ENCODE measurements at places on chromosomes 1 and 21.

DNA sequence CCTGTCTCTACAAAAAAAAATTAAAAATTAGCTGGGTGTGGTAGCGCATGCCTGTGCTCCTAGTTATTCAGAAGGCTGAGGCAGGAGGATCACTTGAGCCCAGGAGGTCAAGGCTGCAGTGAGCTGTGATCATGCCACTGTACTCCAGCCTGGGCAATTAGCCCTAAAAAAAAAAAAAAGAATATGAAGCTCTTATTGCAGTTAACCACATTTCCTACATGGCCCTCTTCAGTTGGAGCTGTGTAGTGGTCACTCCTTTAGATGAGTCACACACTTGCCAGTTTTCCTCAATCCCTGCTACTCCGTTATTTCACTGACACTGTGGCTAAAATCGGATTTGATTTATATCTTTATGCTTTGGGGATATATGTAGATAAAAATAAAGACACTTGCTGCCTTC lies 11.8 kb downstream of the NFYC start:
- no peak for DNase-seq

GRCh38 chr21:44458971-44459711 lies 3.8 kb downstream of the LRRC3 start:
- no peak for DNase-seq

DNA sequence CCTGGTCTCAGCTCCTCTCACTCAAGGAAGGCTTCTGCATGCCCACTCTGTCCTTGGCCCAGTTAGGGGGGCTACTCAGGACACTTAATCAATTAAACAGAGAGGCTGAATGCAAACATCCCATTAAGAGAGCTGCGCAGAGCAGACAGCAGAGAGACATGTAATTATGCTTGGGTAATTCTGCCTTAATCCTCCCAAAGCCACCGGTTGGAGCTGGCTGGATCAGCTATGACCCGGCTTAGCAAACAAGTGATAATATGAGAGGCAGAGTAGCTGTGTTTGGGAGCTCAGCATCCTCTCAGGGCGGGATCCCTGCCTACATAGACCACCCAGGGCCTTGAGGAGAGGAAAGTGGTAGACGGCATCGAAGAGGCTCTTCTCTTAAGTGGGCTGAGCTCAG lies 183.2 kb downstream of the GRIK3 start:
- no peak for DNase-seq

- DNase-seq: no peak
Measured at GRCh38 chr1:186183219-186183618, 191.8 kb downstream of the TPR start.

DNA sequence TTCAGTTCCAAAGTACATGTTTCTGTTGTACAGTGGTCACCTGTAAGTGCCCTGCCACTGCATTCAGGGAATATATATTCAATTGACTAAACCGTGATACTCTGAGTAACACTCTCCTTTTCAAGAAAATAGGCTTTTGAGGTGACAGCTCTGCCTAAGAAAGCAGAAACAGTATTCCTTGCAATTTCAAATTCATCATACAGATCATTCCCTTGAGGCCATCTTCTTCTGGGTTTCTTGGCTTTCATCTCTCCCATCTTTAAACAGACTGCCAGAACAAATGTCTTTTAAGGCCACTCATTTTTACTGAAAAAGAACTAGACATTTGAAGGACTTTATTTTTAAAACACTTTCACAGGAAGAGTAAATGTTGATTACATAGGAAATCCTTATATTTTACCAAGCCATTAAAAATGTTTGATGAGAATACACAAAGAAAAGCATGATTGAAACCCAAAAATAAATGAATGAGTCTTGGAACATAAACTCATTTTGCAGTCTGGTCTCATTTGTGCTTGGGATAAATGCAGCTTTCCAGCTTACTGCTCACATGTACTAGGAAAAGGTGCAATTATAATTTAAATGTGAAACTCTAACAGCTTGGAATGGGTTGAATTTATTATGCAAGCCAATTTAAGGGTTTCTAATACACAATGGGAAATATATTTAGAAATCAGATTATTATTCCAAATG lies 34.7 kb downstream of the PLPPR5 start:
- DNase-seq: no peak

DNA sequence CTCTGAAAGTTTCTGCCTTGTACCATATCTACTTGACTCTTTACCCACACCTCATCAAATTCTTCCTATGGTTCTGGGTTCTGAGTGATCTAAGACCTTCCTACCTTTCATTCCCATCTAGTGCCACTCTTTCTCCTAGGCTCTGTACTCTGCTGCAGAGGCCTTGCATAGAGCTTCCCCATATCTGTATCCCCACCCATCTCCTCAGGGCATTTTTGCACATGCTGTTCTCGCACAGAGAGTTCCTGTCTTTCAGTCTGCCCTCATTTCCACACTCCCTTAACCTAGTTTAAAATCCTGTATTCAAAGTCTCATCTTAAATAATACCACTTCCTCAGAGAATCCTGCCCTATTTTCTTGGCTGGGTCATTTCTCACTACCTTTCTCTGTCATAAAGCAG lies 114.8 kb downstream of the HMCN1 start:
- DNase-seq: no peak

DNA sequence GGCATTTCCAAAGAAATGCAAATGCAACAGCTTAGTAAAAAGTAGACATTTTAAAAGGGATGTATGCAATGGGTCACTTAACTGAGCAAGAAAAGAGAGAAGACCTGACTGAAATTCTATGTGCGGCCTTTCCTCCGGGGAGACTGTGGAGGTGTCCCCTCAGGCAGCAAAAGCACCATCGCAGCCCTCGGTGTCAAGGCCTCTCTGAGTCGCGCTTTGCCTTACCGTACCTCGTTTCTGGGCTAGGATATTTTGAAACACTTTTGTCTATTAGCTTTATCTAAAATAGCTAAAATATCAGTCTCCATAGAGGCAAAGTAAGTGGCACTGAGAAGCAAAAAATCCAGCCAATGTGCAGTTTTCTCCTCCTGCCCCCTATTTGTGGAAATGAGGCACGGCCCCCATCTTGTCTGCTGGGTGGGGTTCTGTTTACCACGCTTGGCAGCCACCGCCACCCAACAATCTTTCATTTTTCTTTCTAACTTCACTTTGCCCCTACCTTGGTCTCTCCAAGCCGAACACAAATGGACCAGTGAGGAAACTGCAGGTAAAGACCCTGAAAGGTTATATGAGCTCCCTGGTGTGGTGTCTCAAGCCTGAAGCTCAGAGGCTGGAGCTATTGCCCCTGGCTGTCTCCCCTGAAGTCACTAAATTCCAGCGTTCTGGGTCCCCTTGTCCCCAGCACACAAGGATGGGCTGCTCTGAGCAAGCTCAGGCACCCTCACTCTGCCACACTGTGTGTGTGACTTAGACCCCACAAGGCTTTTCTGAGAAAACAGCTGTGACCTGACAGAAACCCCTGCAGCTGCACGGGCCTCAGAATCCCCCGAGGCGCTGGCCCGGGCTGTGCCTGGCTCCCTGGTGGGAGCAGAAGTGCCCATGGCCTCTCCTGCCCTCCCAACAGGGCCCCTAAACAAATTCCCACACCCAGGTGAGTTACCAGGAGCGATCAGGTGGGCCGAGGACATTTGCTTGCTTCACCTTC lies 1.6 kb downstream of the CD247 start:
- no peak for DNase-seq

DNA sequence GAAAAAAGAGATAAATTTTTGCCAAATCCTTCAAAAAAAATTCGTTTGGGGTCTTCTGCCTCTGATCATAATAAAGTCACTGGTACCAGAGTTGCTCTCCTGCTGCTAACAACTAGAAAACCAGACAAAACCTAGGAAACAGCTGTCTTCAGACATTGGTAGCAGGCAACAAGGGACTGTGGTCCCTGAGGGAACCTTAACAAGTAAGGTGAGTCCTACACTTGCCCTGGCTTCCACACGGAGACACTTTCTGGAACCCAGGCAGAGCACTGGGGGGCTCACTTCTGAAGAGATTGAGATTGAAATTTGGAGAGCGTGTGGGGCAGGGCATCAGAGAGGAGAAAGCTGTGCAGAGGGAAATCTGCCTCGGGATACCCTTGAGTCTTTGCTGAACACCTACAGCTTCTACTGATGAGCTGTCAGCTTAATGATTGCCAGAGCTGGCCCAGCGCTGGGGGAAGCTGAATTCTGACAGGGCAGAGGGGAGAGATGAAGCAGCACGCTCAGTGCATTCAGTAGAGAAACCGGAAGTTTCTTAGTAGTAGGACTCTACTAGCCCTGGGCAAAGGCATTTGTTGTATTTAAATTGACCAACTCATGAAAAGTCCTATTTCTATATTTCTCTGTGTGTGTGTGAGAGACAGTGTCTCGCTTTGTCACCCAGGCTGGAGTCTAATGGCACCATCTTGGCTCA lies 18.5 kb upstream of the FAM89A start:
- DNase-seq: no peak

DNA sequence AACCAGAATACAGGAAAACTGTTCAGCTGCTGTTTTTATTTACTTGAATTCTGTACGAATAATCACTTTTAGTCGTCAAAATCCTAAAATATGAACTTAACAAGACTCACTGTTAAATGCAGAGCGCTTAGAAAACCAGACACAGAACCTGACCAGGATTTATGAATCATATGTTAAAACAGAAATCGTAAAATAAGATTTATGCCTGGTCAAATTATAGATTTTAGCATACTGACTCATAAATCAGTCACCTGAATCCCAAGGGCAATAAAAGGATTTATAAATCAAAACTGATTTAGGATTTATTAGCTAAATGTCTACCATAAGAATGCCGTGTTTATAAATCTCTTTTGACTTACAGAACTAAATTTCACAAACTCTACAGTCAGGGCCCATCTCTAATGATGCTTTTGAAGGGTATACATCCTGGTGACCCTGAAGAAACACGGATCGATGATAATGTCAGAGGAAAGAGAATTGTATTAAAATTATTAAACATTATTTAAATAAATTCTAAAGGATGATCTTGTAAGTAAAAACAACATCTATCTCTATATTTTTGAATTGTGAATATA lies 28.8 kb downstream of the CYYR1 start:
- no peak for DNase-seq

GRCh38 chr21:34887105-34887442 lies 162.0 kb downstream of the RUNX1 start:
- DNase-seq: no peak

- no peak for DNase-seq
Measured at GRCh38 chr1:84427250-84428188, 29.2 kb downstream of the DNASE2B start.

- DNase-seq: no peak
Measured at GRCh38 chr1:41673806-41674205, 189.3 kb upstream of the EDN2 start.

DNA sequence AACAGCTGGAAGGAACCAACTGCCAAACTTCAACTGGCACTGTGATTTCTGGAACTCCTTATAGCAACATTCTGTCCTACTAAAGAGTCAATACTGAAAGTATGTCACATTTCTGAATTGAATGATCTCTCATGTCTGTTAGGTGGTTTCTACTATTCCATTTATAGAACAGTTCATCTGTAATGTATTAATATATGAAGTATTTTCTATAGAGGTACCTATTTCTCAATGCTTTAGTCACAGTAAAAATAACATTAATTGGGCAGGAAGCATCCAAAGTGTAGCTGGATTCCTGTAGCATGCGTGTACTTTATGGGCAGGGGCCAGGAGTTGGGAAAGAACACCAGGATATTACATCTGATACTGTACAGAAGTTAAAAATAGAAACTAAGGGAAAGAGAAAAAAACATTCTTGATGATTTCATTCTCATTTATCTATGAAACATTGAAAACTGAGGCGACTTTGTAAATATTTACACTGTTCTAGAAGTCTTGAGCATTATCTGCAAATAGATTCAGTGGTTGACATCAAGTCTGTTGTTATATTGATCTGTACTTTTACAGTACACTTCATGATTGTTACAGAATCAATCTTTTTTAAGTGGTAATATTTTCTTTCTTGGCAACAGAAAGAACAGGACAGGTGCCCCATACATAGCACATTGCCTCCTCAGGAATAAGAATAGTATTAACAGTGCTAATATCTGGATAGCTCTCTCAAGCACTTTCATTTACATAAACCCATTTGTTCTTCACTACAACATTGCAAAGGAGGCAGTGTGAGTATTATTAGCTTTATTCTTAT lies 6.2 kb upstream of the ZNF281 start:
- DNase-seq: no peak

DNA sequence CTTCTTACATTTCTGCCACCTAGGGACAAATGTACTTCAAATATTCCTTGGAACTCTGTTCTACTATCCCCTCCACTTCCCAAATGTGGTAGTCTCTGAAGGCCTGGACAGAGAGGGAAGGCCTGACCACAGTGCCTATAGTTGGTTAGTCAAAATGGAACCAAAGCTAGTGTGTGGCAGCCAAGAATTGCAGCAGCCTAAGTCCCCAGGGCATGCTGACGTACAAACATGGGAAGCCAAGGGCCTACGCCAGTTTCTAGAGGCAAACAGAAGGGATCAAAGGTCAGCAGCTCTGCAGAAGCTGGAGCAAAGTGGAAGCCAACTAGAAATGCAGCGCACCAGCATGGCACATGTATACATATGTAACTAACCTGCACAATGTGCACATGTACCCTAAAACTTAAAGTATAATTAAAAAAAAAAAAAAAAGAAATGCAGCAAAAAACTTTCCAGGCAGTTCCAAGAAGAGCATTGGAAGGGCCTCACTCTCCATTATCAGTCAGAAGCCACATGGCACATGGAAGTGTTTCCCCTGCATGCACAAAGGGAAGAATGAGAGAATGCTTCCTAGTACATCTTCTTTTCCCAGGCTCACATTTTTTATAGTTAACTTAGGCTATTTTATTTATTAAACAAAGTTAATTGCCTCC lies 39.4 kb upstream of the GADD45A start:
- DNase-seq: no peak

- no peak for DNase-seq
Measured at GRCh38 chr1:197358959-197359358, 90.9 kb downstream of the CRB1 start.

DNA sequence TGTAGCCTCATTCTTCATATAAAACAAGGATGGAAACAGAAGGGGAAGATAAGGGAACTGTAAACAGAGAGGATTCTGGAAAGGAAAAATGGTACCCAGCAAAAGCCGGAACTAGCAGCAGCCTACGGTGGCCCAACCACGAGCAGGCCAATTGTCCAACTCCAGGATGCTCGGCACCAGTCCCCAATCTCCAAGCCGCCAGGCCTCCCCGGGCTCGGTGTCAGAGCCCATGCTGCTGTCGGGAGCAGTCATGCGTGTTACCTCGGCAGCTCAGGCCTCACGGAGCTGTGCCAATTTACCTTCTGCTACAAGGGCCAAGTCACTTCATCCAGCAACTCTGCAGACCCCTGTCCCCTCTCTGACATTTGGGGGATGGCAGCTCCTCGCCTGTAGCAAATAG lies 130.8 kb downstream of the ZBTB18 start:
- no peak for DNase-seq

DNA sequence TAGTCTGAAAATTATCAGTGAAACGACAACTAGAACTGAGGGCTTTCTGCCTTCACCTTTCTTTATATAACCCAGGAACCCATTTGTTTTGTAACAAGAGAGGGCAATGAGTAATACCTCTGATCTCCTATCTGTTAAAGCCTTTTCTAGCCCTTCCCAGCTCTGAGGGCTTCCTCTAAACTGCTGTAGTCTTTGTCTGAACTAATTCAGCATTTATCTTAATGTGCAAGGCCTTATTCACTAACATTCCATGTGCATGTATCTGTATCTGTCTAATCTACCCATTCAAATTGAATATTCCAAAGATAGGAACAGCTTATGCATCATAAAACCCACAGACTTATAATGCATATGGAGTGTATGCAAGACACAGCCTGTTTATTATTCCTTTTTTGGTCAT lies 167.1 kb downstream of the LYPLAL1 start:
- DNase-seq: no peak

Data from stimulated activated CD8-positive, alpha-beta memory T cell treated with anti-CD3 and anti-CD28 coated beads, Interleukin-4, amount 100 ng/mL, for 4 hours (primary cell).